Urothelium cell line (cell line): ENCODE measurements at places on chromosomes 13 and 19.

DNA sequence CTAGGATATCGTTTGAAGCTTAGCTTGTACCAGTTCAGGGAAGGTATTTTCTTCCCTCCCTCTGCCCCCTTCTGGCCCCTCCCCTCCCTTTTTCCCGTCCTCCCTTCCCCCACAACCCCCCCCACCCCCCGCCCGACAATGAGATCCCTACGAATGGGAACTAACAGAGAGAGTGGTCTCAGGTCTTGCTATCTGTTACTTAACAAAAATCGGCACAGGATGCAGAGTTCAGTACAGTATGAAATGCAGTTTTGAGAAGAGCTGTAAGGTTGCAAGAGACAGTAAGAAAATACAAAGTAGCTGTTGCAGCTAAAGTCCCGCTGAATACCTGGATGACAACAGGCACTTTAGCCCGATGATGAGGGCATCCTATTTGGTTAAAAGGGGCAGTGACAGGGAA, 3.1 kb upstream of the DACH1 start:
- no peak for DNase-seq

DNA sequence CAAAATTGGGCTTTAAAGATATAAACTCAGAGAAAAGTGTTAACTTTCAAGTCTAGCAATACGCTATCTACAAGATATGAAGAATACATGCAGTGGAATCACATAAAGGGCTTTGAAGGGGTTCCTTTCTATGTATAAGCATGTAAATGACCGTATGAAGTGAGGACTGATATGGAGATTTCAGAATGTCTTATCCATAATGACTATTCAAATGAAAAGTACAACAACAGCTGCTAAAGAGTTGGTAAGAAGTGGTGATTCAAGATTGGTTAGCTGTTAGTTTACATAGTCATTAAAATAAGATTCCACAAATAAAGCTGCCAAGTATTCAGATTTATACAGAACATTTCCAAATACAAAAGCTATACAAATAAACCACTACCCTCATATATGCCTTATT, 153.4 kb upstream of the STARD13 start:
- no peak for DNase-seq

GRCh38 chr19:33674626-33675367, 53.0 kb downstream of the CHST8 start:
- DNase-seq, result no peak

DNA sequence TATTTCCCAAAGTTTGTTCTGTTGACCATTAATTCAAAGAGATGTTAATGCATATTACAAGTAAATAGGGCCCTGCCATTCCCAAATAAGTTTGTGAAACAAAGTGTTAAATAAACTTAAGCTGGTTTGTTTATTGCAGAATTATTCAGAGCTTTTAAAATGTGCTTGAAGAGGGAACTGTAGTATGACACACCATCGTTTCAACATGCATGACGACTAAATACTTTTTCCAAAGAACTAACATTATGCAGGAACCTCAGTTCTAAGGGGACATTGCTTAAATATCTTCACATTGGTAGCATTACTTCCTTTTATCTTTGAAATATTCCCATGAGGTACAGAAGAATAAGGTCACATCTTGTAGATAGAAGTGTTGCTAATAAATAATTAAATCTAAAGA, 14.6 kb downstream of the LHFPL6 start:
- DNase-seq, result no peak

- no peak for DNase-seq
Observed at GRCh38 chr19:51754770-51755169, 3.1 kb upstream of the FPR1 start.

DNA sequence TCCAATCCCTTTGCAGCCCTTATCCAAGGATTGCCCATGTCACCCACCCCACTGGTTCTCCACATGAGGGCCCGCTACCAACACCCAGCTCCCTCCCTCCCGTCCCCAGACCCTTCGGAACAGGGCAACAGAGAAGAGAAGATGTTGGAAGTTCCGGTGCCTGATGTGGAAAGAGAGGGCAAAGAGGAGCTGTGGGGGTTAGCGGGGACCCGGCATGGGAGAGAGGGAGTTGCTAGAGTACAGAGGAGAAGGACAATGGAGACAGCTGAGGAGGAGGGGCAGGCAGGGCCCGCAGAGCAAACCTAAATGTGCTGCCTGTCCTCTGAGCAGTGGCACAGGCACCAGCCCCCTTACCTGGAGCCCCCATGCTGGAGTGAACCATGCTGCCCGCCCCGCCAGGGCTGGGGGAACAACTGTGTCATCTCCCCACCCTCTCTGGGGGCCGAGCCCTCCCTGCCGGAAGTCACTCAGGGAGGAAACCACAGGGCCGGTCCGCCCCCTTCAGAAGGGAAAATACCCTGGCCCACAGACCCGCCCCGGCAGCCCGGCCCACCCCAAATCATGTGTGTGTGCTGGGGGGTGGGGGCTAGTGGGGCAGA, at the start of gene POU2F2:
Gene POU2F2, minus strand, starts transcription at position 417 of the 599 bp plus-strand sequence. Its CDS starts 35 bp downstream, at position 382.
- no peak for DNase-seq

- no peak for DNase-seq
Observed at GRCh38 chr13:19961489-19961888, 3.0 kb downstream of the ZMYM2 start.

DNA sequence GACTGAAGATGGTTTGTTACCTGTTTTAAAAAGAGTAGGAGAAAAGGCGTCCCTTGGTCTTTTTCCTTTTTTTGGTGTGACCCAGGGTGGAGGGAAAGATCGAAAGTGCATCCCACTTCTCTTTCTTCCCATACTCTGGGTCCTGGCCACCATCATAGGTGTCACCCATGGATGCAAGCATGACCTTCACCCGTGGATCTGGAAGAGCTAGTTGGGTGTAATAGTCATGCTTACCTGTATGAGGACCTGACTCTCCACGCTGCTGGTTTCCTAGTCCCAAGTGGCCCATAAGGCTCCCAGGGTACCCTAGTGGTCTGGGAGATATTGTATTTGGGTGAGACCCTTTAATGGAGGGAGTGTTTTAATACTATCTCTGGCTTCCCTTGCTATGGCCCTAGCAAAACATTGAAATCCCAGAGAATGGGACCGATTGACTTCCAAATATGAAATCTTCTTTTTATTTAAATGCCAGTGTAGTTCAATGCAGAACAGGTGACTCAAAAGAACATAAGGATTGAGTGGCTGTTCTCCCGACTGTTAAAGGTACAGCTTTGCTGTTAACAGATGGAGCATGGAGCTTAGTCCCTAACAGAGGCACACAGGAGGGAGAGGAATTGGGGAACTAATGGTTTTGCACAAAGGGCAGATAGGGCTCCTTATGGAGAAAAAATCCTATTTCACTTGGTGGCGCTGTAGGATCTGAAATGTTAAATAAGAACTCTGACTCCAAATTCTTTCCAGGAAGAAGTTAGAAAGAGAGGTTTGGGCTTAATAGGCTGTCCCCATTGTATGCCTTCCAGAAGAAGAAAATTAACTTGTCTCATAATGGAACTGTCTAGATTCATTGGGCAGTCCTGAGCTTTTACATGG, 7.0 kb upstream of the ZNF550 start:
- DNase-seq, result no peak

- no peak for DNase-seq
Observed at GRCh38 chr19:12229990-12230389, 64.7 kb downstream of the ZNF44 start.

- peak; percentile 35 for DNase-seq
Observed at GRCh38 chr13:80217614-80218456, 123.1 kb downstream of the SPRY2 start.

GRCh38 chr19:2771786-2772674, 11.0 kb downstream of the SGTA start:
- DNase-seq, result no peak

- DNase-seq, result no peak
Observed at GRCh38 chr19:34256835-34257558, 2.6 kb downstream of the GARRE1 start.

GRCh38 chr19:49637821-49638738, 1.9 kb downstream of the RRAS start:
- peak; percentile 89 for DNase-seq

DNA sequence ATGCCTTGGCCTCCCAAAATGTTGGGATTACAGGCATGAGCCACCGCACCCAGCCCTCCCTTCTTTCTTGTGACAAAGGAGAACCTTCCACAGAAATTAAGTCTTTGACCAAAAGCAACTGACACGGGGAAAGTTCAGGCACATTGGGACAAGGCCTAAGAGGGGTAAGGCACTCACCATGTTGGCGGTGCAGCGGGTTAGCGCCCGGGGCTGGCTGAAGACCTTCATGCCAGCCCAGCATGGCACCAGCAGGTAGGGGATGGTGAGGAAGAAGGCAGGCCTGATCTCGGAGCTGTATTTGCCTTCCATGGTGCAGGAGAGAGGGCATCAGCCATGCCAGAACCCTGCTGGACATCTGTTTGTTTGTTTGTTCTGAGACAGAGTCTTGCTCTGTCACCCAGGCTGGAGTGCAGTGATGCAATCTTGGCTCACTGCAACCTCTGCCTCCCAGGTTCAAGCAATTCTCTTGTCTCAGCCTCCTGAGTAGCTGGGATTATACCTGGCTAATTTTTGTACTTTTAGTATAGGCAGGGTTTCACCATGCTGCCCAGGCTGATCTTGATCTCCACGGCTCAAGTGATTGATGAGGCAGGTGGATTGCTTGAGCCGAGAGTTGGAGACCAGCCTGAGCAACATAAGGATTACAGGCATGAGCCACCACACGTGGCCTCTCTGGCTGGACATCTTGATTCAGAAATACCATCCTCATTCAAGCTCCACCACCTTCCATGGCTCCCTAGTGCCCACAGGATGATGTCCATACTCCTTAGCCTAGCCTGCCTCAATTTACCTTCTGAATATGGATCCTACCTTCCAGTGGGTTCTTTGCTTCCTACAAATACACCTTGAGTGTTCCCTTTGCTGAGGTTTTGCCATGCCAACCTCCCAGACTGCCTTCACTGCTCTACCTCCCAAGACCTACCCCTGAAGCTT, 4.4 kb downstream of the TM6SF2 start:
- DNase-seq, result no peak

DNA sequence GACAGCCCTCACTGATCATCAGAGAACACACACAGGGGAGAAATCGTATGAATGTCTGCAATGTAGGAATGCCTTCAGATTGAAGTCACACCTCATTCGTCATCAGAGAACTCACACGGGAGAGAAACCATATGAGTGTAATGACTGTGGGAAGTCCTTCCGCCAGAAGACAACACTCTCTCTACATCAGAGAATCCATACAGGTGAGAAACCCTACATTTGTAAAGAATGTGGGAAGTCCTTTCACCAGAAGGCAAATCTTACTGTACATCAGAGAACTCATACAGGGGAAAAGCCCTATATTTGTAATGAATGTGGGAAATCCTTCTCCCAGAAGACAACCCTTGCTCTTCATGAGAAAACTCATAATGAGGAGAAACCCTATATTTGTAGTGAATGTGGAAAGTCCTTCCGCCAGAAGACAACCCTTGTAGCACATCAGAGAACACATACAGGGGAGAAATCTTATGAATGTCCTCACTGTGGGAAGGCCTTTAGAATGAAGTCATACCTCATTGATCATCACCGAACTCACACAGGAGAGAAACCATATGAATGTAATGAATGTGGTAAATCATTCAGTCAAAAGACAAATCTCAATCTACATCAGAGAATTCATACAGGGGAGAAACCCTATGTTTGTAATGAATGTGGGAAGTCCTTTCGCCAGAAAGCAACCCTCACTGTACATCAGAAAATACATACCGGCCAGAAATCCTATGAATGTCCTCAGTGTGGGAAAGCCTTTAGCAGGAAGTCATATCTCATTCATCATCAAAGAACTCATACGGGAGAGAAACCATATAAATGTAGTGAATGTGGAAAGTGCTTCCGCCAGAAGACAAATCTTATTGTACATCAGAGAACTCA, 32.5 kb downstream of the ZNF567 start:
- no peak for DNase-seq
